ENCODE measurements at places on chromosomes 16 and 17.

- no peak for DNase-seq
Measured at GRCh38 chr17:28392491-28392890, 13.5 kb downstream of the SLC46A1 start.

GRCh38 chr16:66454751-66455150 is 27.7 kb downstream of the BEAN1 start:
- no peak for DNase-seq

- no peak for DNase-seq
Measured at GRCh38 chr16:85947230-85948137, 48.5 kb downstream of the IRF8 start.

- DNase-seq = no peak
Measured at GRCh38 chr17:3985846-3986245, 21.6 kb upstream of the ATP2A3 start.

DNA sequence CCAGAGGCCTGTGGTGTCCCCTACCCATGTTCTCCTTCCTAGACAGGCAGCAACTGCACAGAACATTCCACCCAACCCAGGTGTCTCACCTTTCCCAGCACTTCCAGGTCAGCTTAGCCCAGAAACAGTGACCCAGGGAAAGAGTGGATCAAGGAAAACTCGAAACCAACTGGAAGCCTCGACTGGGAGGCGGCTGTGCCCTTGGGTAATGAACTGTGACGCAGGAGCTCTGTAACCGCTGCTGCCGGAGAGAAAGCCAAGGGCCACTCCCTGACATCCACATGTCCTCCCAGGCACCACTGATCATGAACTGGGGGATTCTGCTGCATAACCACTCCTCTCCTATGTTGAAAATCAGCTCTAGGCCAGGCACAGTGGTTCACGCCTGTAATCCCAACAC is 34.4 kb downstream of the WDR59 start:
- DNase-seq = no peak

DNA sequence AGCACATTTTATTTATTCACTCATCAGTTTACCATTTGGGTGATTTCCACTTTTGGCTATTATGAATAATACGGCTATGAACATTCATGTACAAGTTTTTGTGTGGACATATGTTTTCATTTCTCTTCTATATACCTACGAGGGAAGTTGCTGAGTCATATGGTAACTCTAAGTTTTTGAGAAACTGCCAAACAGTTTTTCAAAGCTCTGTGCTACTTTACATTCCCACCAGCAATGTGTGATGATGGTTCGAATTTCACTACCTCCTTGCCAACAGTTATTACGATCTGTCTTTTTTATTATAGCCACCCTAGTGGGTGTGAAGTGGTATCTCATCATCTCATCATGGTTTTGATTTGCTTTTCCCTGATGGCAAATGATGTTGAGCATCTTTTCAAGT is 63.7 kb upstream of the MRTFB start:
- no peak for DNase-seq

GRCh38 chr16:88739139-88739976 is 33.1 kb downstream of the CTU2 start:
- DNase-seq = no peak

- no peak for DNase-seq
Measured at GRCh38 chr16:76943921-76944320, 247.1 kb upstream of the MON1B start.

DNA sequence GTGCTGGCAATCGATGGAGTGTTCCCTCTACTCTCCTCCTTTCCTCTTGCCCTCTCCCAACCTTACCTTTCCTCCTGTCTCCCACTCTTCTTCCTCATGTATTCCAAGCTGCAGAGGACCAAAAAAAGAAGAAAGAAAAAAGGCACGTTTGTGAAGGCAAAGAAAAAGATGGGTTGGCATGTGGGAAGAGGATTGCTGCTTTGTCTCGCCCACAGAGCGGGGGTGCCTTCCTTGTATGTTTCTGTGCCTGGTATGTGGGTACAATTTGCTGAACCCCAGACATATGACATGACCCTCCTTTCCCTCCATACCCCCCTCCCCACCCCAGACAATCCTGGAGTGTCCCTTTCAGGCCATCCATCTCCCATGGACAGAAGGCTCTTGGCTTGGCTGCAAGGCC is 13.1 kb upstream of the CTCF start:
- DNase-seq = no peak

- DNase-seq = no peak
Measured at GRCh38 chr16:53666786-53667415, 36.8 kb downstream of the RPGRIP1L start.

- DNase-seq = no peak
Measured at GRCh38 chr17:77496401-77496801, 355.6 kb downstream of the SEC14L1 start.
